ENCODE measurements at places on chromosomes 2 and 18. TPM values are rescaled to one million over a fixed set of nuclear protein-coding genes. Genes with fewer than 3 reads are reported as not detected.
A peak's percentile ranks its signal among the peaks of the same experiment; 100 is the strongest.

The ABCG5 gene
- not detected for total RNA-seq

The PDE11A gene
- 0.62 TPM for total RNA-seq

The SALL3 gene
- total RNA-seq, result not detected

The PMAIP1 gene
- total RNA-seq, result 27.4 TPM

The DSC3 gene
- total RNA-seq, result 0.75 TPM

The GLB1L gene
- 6.6 TPM for total RNA-seq

The FAM228A gene
- 0.22 TPM for total RNA-seq

The LINC00305 gene
- total RNA-seq, result not detected

The TLX2 gene
- total RNA-seq, result not detected

The NOSTRIN gene
- total RNA-seq, result 9.2 TPM

The TEX44 gene
- total RNA-seq, result not detected

The LYPD6 gene
- total RNA-seq, result 2.0 TPM

The ATG4B gene
- total RNA-seq, result 36.5 TPM

GRCh38 chr2:224217962-224218347 lies 178.9 kb upstream of the SERPINE2 start:
- DNase-seq, result peak; percentile 90

GRCh38 chr2:1990151-1990589 lies 245.9 kb upstream of the PXDN start:
- DNase-seq, result no peak

- no peak for DNase-seq
These were observed 65.7 kb upstream of the DAPL1 start for GRCh38 chr2:158729451-158729850.

DNA sequence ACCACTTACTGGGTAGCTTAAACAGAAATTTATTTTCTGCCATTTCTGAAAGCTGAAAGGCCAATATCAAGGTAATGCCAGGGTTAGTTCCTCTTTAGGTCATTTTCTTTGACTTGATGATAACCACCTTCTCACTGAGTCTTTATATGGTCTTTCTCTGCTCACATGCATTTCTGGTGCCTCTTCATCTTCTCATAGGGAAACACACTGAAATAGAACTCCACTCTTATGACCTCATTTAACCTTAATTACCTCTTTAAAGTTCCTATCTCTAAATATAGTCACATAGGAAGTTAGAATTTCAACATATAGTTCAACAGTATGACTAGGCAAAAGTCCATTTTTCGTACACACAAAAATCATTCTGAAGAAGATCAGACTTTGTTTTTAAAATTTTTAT lies 616.8 kb upstream of the VRK2 start:
- DNase-seq, result no peak

DNA sequence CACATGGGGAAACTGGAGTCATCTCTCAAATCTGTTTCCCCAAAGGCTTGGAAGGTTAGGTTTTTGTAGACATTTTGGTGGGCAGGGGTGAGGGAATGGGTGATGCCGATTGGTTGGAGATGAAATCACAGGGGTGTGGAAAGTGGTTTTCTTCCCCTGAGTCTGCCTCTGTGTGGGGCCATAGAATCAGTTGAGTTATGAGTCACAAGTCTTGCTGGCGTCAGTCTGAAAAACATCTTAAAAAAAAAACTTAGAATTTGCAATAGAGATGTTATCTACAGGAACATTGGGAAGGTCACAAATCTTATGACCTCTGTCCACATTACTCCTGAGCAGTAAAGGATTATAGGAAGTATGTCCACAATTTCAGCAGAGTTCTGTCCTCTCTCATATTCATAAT lies 314.6 kb downstream of the CNTNAP5 start:
- no peak for DNase-seq

GRCh38 chr18:31710826-31711225 lies 26.4 kb upstream of the B4GALT6 start:
- DNase-seq, result no peak

- DNase-seq, result no peak
These were observed 345.2 kb upstream of the SLC8A1 start for GRCh38 chr2:40797120-40797519.

GRCh38 chr2:183283209-183283608 lies 159.0 kb downstream of the NUP35 start:
- no peak for DNase-seq

DNA sequence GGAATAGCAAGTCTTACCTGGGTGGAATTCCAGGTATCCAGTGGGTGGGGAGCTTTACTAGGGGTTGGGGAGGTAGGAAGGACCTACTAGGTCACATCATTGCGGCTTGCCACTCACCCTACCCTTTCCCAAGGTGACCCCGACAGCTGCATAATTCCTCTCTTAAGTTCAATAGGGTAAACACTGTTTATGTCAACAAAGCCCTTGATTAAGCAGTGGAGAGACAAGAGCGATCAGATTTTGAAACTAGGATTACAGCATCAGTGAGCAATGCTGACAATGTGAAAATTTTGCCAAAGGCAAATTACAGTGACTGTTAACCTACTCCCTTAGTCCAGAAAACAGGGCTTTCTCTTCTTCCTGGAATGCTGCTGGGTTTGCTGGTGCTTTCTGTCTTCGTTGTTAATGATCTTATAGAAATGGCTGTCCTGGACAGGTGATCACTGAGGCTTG lies 14.5 kb downstream of the SLC19A3 start:
- peak; percentile 18 for DNase-seq

DNA sequence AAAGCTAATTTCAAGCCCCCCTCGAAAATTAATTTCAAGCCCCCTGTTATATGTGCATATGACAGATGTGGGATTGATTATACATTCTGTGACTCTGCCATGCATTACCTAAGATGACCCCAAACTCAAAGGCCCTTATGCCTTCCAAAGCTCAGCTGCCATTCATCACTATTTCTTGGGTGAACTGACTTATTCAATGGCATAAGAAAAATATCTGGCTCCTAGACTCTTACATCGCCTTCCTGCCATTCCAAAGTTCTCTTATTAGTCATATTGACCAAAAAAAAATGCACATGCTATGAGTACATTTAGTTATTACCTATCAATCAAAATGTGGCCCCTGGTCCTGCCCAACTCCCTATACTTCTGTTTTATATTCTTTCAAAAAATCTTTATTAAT lies 291.8 kb upstream of the CHAC2 start:
- no peak for DNase-seq

DNA sequence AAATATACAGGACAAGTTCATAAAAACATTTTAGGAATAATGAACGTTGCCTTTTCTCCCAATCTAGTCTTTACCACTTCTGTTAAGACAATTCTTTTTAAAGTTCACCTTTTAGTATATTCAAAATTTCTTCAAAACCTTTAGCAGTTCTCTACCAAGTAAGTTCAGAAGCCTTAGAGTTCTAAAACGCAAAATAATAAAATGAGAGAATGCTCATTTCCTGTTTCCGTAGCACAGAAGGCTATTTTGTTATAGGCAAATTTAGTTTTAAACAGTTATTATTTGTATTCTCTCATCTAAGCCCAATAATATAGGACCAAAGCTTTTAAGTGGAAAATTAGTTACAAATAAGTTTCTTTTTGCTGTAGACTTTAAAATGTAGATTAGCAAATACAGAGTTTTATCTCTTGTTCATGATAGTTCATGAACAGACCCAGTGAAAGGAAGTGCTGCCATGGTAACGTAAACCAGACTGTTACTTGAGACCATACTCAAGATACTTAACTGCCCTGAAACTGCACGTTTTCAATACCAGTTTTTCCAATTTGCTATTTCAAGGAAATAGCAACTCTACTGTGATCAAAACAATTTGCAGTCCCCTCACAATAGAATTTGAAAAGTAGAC lies 173.1 kb upstream of the STON1 start:
- peak; percentile 55 for DNase-seq

DNA sequence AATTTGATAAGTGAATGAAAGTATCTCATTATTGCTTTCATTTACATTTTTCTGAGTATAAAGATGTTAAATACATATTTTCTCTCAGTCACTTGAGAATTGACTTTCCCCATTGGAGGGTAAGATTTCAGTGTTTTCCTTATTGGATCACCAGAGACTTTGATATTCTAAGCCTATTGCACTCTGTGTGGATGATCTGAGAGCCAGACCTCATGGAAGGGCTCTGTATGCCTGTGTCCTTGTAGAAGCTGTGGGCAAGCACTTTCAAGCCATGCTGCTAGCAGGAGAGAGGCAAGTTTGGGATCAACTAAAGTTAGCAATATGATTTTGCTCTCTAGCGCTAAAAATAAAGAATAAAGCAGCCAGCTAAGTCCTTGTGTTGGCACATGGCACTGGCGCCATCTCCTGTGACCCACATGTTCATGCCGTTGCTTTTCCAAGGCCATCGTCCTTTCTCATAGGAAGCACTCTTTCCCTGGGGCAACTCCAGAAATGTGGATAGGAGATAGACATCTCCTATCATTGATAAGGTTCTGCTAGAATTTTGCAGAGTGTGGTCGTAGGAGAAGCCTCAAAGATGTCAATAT lies 72.6 kb downstream of the AOX1 start:
- DNase-seq, result no peak

GRCh38 chr2:74597410-74597809 lies 42.9 kb downstream of the DOK1 start:
- DNase-seq, result peak; percentile 30

DNA sequence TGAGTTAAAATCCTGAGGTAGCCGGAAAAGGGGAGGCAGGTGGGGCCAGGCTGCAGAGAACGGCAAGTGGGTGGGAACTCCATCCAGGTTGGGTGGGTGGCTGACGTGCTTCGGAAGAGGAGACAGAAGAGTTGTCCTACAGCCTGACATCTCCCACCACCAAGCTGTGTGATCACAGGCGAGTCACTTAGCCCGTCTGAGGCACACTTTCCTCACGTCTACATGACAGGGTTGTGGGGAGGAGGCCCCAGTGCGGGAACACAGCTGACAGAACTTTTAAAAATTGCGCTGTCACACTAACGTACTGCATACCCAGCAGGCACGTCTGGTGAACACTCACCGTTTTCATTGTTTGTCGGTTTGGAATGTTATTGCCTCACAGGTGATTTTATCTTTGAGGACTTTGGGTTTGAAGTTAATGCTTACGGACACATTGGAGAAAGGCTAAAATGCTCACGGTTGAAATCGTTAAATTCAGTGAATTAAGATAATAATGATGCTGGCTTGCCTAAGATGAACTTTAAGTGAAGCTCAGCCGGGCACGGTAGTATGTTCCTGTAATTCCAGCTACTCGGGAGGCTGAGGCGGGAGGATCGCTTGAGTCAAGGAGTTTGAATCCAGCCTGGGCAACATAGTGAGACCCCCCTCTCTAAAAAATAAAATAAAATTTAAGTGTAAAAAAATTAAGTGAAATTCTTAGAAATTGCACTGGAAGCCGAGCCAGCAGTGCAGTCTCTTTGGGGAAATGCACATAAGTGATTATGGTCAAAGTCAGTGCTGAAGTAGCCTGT lies 8.9 kb downstream of the EMILIN2 start:
- DNase-seq, result no peak

DNA sequence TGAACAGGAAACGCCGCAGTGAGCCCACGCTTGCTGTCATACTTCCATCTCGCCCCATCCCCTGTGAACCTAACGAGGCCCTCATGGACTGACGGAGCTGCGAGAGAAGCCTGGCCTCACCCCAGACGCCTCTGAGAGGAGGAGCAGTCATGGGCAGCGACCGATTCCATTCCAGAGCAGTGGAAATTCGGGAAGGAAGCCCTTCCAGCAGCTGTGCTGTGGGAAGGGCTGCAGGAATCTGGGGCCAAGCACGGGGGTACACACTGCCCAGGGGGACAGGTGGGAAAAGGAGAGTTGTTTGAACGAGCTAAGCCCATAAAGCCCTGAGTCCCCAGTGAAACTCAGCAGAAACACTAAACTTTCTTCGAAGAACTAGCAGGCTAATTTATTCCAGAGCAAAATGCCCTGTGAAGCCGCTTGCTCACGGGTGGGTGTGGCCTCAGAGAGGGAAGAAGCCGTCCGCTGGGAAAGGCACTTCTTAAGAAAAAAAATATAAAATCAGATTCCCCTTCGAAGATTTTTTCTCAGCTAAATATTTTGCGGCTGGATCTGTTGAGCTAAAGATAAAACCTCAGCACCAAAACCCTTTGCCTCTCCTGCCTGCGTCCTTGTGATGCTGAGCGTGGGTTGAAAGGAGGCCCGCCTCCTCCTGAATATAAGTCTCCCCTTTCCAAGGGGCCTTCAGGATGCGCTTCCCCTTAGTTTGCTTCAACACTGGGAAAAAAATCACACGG lies 38.2 kb downstream of the ANKMY1 start:
- DNase-seq, result peak; percentile 52

- DNase-seq, result peak; percentile 95
These were observed at the start of gene PAPOLG for GRCh38 chr2:60756097-60757087. Gene PAPOLG, plus strand, starts transcription at chr2:60756268. Its CDS starts 211 bp downstream, at chr2:60756479.

DNA sequence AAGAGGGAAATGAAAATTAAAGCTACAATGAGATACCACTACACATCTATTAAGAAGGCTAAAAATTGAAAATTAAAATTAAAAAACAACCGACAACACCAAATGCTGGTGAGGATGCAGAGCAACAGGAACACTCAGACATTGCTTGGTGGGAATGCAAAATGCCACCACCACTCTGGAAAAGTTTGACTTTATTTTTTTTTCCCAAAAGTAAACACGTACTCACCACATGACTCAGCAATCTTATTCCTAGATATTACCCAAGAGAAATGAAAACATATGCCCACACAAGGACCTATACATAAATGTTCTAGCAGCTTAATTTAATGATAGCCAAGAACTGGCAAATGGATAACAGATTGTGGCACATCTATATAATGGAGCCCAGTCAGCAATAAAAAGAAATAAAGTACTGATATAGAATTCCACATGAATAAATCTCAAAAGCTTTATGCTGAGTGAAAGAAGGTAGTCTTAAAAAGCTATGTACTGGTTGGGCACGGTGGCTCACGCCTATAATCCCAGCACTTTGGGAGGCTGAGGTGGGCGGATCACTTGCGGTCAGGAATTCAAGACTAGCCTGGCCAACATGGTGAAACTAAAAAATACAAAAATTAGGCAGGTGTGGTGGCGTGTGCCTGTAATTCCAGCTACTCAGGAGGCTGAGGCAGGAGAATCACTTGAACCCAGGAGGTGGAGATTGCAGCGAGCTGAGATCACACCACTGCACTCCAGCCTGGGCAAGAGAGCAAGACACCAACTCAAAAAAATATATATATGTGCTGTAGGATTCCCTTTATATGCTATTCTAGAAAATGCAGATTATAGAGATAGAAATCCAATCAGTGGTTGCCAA lies 4.2 kb upstream of the PROC start:
- DNase-seq, result no peak
